CD14-positive monocyte (primary cell): ENCODE measurements at places on chromosomes 11 and 22. TPM values are rescaled to one million over a fixed set of nuclear protein-coding genes. Genes with fewer than 3 reads are reported as not detected.

GRCh38 chr11:200224-201003, 6.8 kb downstream of the BET1L start:
- no peak for DNase-seq
- peaks cover 25% of the 10 kb centered on the region for H3K36me3 ChIP-seq
- peaks cover 30% of the 10 kb centered on the region for H3K4me1 ChIP-seq

The NPTXR gene
- 0.04 TPM in 1 of 2 replicates, not detected in the other for polyA plus RNA-seq

The GLYATL1 gene
- polyA plus RNA-seq: not detected

- no peaks in the 10 kb centered on the region for H3K27me3 ChIP-seq
- H3K4me3 ChIP-seq: no peak overlapping the region
- no peak overlapping the region for H3K27ac ChIP-seq
- DNase-seq: no peak
Observed at GRCh38 chr11:14218728-14219127, 140.3 kb downstream of the RRAS2 start.

DNA sequence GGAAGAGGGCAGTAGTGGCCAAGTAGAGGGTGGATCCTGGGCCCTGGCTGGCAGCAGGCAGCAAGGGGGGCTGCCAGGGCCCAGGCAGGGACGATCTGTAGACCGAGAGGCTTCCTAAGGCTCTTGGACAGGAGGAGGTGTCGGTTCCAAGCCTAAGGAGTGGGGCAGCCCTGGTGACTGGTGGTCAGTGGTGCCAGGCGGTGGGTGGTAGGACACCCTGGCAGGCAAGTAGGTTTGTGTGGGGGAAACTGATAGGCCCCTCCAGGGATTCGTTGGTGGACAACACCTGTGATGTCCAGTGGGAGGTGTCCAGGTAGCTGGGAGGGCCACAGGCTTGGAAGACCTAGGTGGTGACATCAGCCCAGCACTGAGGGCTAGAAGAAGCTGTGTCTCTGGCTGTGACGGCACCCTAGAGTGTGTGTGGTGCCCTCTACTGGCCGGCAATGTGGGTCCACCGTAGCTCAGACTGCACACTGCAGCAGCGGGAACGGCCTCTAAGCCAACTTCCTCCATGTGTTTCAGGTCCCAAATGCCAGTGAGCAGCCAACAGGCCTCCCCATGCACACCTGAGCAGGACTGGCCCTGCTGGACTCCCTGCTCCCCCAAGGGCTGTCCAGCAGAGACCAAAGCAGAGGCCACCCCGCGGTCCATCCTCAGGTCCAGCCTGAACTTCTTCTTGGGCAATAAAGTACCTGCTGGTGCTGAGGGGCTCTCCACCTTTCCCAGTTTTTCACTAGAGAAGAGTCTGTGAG, 9.4 kb upstream of the SAMM50 start:
- no peak overlapping the region for H3K27ac ChIP-seq
- H3K4me1 ChIP-seq: no peaks in the 10 kb centered on the region
- no peaks in the 10 kb centered on the region for H3K27me3 ChIP-seq
- peak; percentile 66 for DNase-seq
- no peaks in the 10 kb centered on the region for H3K36me3 ChIP-seq

GRCh38 chr11:84384731-84385130, 1098.6 kb upstream of the CCDC90B start:
- H3K4me1 ChIP-seq: no peaks in the 10 kb centered on the region
- DNase-seq: peak; percentile 3
- no peaks in the 10 kb centered on the region for H3K27me3 ChIP-seq
- no peak overlapping the region for H3K27ac ChIP-seq
- H3K36me3 ChIP-seq: no peaks in the 10 kb centered on the region

- peaks cover 14% of the 10 kb centered on the region for H3K4me1 ChIP-seq
- H3K27me3 ChIP-seq: no peaks in the 10 kb centered on the region
- no peak overlapping the region for H3K4me3 ChIP-seq
- no peaks in the 10 kb centered on the region for H3K36me3 ChIP-seq
- H3K27ac ChIP-seq: no peak overlapping the region
Observed at GRCh38 chr11:96136613-96137298, 206.2 kb downstream of the MAML2 start.

- H3K4me3 ChIP-seq: no peak overlapping the region
- H3K4me1 ChIP-seq: peaks cover 12% of the 10 kb centered on the region
- no peaks in the 10 kb centered on the region for H3K27me3 ChIP-seq
- DNase-seq: no peak
- H3K36me3 ChIP-seq: no peaks in the 10 kb centered on the region
Observed at GRCh38 chr22:50338860-50339462, 4.2 kb upstream of the PPP6R2 start.

The NCR3LG1 gene
- polyA plus RNA-seq: 0.15 TPM

DNA sequence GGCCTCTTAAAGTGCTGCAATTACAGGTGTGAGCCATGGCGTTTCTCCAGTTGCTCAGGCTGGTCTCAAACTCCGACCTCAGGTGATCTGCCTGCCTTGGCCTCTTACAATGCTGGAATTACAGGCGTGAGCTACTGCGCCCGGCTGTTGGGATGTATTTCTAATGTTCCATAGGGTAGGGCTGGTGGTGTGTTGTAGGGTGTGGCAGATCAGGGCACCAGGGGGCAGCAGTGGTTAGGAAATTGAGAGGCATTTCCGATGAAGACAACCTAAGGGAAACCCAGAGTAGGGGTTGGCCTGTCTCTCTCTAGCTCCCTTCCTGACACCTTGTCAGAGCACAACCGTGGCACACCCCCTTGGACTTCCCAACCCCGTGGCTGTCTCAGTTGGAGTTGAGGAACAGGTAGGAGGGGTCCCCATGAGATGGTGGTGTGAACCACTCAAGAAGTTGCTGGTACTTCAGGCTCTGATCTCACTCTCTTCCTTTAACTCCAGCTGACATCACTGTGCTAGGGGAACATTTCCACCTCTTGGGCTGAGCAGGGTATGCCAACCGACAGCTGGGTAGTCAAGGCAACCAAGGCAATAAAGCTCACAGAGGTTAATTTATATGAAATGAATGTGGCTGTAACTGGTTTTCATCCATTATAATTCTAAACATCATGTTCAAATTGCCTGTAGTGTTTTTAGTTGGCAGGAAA, 33.0 kb downstream of the YWHAH start:
- DNase-seq: peak; percentile 54
- no peaks in the 10 kb centered on the region for H3K36me3 ChIP-seq
- no peak overlapping the region for H3K27ac ChIP-seq

- H3K4me1 ChIP-seq: no peaks in the 10 kb centered on the region
- no peak for DNase-seq
- H3K27ac ChIP-seq: no peak overlapping the region
- no peaks in the 10 kb centered on the region for H3K36me3 ChIP-seq
- H3K27me3 ChIP-seq: no peaks in the 10 kb centered on the region
Observed at GRCh38 chr11:9607511-9607899, 34.0 kb downstream of the WEE1 start.

- peaks cover 13% of the 10 kb centered on the region for H3K36me3 ChIP-seq
- peak; percentile 32 for DNase-seq
- H3K4me1 ChIP-seq: peaks cover 64% of the 10 kb centered on the region
- no peak overlapping the region for H3K4me3 ChIP-seq
- H3K27ac ChIP-seq: peak overlapping the region; percentile 91
Observed at GRCh38 chr11:2825261-2825888, 60.2 kb downstream of the CDKN1C start.

DNA sequence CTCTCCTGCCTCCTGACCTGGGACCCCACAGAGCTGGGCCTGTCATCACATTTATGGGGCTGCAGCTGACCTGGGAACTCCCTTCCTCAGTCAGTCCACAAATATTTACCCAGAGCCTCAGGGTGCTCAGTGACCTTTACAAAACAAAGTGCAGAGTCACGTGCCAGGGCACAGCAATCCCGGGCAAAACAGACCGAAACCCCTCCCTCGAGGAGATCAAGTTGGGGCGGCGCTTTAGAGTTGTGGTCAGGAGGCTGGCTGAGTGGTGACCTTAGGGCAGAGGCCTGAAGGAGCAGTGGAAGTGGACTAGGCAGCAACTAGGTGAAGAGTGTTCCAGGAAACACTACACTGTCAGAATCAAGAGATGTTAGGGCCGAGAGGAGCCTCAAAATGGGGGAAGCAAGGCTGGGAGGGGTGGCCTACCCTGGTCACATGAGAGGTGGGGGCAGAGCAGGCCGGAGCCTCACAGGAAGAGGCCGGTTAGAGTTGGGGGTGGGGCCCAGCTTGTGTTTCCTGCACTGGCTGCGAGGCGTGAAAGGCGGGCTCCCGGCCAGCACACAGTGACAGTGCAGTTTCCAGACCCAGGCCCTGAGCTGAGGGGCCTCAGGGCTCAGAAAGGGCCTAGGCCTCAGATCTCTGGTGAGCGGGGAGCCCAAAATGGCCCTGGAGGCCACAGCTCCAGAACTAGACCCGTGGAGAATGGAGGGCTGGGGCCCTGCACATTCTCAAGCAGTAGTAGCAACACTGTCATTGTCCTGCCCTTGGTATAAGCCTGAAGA, 3.7 kb upstream of the NEAT1 start:
- peak overlapping the region; percentile 100 for H3K27ac ChIP-seq
- H3K36me3 ChIP-seq: peaks cover 12% of the 10 kb centered on the region
- H3K27me3 ChIP-seq: no peaks in the 10 kb centered on the region

DNA sequence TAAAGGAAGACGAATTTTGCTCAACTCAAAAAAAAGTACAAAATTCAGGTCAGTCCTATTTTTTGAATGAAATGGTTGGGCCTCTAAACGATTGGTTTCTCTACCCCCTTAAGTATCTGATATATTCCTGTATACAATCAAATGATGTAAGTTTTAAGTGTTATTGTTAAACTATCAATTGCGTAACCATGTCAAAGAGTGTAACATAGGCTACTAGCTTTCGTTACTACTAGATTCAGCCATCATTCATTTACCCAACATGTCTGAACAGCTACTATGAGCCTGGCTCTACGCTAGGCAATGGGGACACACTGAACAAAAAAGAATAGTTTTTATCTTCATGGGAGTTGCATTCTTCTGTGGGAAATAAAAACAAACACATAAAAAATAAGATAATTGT, 3.3 kb downstream of the RAB6A start:
- no peak overlapping the region for H3K27ac ChIP-seq
- peak; percentile 57 for DNase-seq
- no peaks in the 10 kb centered on the region for H3K27me3 ChIP-seq
- no peak overlapping the region for H3K4me3 ChIP-seq
- H3K36me3 ChIP-seq: no peaks in the 10 kb centered on the region

The RBX1 gene
- 37.1 and 42.7 TPM in 2 replicates for polyA plus RNA-seq

DNA sequence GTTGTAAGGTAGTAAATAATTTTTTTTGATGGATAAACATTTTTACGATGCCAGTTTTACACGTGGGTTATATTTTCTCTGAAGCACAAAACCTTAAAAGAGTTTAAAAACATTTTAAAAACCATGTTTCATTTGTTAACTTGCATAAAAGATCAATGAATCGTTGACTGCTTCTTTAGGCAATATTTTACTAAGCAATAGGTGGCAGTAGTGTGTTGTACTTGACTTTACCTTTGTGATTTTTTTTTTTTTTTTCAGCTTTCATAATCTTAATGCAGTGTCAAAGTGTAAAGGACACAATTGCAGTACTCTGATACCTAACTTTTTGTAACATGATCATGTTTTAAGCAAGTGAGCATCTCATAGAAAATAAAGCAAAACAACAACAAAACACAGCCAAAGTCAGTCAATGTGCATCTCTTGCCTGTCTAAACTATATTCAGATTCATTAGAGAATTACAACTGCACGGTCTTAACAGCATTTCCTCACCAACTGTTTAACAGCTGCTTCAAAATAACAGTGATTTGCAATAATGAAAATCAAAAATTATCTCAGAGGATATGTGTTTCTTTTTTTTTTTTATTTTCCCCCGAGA, 27.7 kb downstream of the DNAJC24 start:
- no peak for DNase-seq
- no peaks in the 10 kb centered on the region for H3K36me3 ChIP-seq
- no peak overlapping the region for H3K4me3 ChIP-seq

DNA sequence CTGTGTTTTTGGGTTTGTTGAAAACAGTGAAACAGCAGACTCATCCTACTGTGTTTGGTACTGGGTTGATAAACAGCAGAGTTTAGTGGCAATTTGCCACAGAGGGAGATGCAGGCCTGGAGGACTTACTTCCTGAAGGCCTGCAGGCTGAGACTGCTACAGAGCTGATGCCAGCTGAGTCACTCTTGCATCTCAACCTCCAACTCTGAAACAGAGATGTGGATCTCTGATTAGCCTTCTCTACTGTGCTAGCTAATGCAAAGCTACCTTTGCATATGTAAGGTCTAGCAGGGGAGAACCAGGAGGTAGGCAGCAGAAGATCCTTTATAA, 14.3 kb downstream of the ATP5MG start:
- peaks cover 14% of the 10 kb centered on the region for H3K36me3 ChIP-seq
- H3K27me3 ChIP-seq: no peaks in the 10 kb centered on the region
- DNase-seq: peak; percentile 51
- H3K4me1 ChIP-seq: peaks cover 19% of the 10 kb centered on the region

The CRYBB1 gene
- polyA plus RNA-seq: 0.33 and 0.59 TPM in 2 replicates

The CARNS1 gene
- 0.09 and 0.17 TPM in 2 replicates for polyA plus RNA-seq

DNA sequence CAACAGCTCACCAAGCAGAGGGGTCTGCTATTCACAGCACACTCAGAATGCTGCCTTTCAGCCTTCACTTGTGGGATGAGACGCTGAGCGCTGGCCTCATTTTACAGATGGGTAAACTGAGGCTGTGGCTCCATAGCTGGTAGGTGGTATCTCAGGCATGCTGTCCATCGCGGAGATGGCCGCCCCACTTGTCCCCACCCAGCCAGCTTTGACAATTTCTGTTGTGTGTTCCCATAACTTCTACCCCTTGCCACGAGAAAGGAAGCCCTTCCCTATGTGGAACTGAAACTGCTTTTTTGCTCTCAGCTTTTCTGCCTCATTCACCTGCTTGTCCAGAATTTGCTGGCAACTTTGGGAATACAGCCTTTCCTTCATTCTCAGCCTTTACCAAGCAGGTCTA, 36.1 kb upstream of the NNMT start:
- H3K27me3 ChIP-seq: peaks cover 4% of the 10 kb centered on the region
- H3K36me3 ChIP-seq: no peaks in the 10 kb centered on the region
- peaks cover 28% of the 10 kb centered on the region for H3K4me1 ChIP-seq
- no peak overlapping the region for H3K4me3 ChIP-seq

- H3K27ac ChIP-seq: peak overlapping the region; percentile 20
- peaks cover 15% of the 10 kb centered on the region for H3K36me3 ChIP-seq
- H3K4me3 ChIP-seq: no peak overlapping the region
- H3K4me1 ChIP-seq: peaks cover 9% of the 10 kb centered on the region
- H3K27me3 ChIP-seq: no peaks in the 10 kb centered on the region
Observed at GRCh38 chr22:40204321-40205116, 26.8 kb downstream of the TNRC6B start.

The KCNJ5 gene
- not detected for polyA plus RNA-seq

- H3K4me1 ChIP-seq: no peaks in the 10 kb centered on the region
- no peak overlapping the region for H3K4me3 ChIP-seq
- no peaks in the 10 kb centered on the region for H3K27me3 ChIP-seq
- no peak overlapping the region for H3K27ac ChIP-seq
Observed at GRCh38 chr22:24183321-24184031, 2.2 kb downstream of the SUSD2 start.

- no peaks in the 10 kb centered on the region for H3K27me3 ChIP-seq
- DNase-seq: no peak
- H3K27ac ChIP-seq: no peak overlapping the region
Observed at GRCh38 chr11:115257270-115257669, 246.9 kb downstream of the CADM1 start.
